ENCODE measurements at places on chromosomes 6 and 20. TPM values are rescaled to one million over a fixed set of nuclear protein-coding genes. Genes with fewer than 3 reads are reported as not detected.
A peak's percentile ranks its signal among the peaks of the same experiment; 100 is the strongest.

DNA sequence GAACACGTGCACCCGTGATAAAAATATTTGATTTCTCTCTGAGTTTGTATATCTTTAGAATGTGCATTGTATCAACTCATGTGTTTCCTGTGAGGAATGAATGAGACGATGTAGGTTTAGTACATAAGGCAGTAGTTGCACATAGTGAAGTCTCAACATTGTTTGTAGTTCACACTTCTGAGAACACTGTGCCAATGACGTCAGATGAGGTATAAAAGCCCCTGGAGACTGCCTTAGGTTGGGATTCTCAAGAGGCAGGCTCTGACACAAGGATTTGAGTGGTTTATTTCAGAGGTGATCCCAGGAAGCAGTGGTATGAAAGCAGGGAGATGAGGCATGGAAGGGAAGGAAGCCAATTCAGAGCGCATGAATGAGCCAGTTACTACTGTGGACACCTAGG lies 2.6 kb upstream of the NKAIN2 start:
- no peak for DNase-seq

The WFDC11 gene
- total RNA-seq, result not detected

GRCh38 chr6:15284743-15285142 lies 38.9 kb downstream of the JARID2 start:
- DNase-seq, result no peak

- peak; percentile 11 for DNase-seq
These were observed 40.4 kb downstream of the ESF1 start for GRCh38 chr20:13744352-13744751.

The DXO gene
- 17.8 TPM for total RNA-seq

Data from SJCRH30 (cell line).